ENCODE measurements at places on chromosomes 2 and 18. TPM values are rescaled to one million over a fixed set of nuclear protein-coding genes. Genes with fewer than 3 reads are reported as not detected.
A peak's percentile ranks its signal among the peaks of the same experiment; 100 is the strongest.

Gene ZNF892
- 4.8 TPM for total RNA-seq

Gene CFC1
- not detected for total RNA-seq

Gene EIPR1
- 45.8 TPM for total RNA-seq

Gene ALPP
- 0.27 TPM for total RNA-seq

Gene SULT1C2
- under 0.01 TPM for total RNA-seq

Gene ANKRD30B
- total RNA-seq, result not detected

Gene LANCL1
- total RNA-seq, result 35.0 TPM

DNA sequence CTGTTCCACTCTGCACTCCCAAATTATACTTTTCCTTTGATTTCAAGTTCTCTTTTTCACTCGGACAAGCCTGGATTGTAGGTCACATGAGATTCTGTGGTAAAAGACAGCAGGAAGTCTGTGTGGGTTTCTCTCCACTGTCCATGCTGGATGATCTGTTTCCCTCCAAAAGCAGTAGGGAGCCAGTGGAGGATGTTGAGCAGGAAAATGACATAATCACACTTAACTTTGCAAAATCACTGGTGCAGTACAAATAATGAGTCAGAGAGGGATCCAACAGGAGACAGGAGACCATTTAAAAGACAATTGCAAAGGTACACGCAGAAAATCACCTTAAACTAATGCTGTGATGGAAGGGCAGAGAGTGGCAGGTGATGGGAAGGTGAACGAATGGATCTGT lies 301.3 kb downstream of the ZNF407 start:
- no peak for DNase-seq

- no peak for DNase-seq
Observed at GRCh38 chr2:222745836-222746559, 74.5 kb downstream of the MOGAT1 start.

DNA sequence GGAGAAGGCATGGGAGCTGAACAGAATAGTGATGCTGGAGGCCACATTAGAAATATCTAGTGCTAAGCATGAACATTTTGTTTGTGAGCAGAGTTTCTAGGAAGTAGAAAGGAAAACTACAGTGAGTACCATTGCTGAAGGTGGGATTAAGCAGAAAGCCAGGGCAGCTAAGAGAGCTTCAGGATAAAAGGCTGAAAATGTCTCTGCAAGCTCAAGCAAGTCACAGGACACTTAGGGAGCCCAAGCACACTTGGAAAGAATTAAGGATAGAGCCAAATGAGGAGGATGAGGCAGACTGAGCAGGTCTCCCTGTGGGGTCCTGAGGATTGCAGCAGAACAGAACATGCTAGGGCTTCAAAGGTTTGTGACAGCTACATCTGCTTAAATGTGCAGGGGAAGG lies 80.6 kb upstream of the LYPD1 start:
- no peak for DNase-seq

DNA sequence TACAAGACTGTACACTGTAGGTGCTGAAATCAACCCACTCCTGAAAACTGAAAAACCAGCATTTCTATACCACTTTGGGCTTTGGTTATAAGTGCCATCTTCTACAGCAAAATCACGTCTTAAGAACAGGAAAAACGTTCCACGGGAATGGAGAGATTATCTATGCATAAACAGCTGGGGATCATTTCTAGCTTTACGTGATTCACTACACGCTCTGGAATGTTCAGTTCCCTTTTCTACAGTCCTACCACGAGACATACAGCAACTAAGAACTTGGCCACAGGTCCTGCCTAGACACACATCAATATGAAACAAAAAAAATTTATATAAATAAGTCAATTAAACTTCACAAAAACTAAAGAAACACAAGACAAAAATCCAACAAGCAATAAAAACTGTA lies 3.6 kb downstream of the CXCR4 start:
- peak; percentile 37 for DNase-seq

DNA sequence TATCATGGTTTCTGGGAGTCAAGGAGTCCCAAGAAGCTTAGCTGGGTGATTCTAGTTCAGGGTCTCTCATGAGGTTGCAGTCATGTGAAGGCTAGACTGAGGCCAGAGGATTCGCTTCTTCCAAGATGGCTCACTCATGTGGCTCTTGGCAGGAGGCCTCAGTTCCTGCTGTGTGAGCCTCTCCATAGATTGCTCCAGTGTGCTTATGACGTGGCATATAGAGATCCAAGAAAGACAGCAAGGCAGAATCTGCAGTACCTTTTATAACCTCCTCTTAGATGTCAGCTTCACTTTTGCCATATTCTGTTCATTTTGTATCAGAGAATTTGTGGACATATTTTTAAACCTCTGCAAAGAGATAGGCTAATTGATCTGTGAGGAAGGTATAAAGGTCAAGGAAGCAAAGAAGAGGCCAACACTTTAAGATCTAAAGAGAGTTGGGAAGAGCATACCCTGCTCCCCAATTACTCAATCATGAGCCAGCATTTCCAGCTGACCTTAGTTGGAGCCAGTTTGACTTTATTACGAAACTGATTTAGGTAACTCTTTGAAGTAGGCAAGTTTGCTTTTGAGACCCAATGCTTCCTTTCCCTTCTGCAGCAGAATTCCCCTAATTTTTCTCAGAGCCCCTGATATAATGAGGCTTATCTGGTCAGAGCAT lies 134.7 kb downstream of the EML6 start:
- DNase-seq, result no peak

- DNase-seq, result no peak
Observed at GRCh38 chr2:170446078-170446477, 268.1 kb downstream of the MYO3B start.

DNA sequence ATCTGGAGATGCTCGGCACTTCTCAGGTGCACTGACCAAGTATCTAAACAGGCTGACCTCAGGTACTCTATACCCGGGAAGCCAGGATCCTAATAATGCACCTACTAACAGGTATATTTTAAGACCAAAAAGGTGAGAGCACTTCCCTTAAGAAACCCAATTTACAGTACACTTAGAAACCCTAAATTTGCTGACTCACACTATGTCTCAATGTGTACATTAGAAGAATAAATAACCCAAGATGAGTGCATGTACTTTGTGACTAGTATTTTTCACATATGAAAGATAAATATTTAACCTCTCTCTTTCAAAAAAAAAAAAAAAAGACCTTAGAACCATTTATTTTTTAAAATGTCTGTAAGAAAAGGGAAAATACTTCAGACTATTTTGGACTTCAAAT lies 118.8 kb downstream of the ZNF516 start:
- DNase-seq, result no peak

GRCh38 chr2:48220501-48220900 lies 309.5 kb upstream of the STON1 start:
- DNase-seq, result no peak

DNA sequence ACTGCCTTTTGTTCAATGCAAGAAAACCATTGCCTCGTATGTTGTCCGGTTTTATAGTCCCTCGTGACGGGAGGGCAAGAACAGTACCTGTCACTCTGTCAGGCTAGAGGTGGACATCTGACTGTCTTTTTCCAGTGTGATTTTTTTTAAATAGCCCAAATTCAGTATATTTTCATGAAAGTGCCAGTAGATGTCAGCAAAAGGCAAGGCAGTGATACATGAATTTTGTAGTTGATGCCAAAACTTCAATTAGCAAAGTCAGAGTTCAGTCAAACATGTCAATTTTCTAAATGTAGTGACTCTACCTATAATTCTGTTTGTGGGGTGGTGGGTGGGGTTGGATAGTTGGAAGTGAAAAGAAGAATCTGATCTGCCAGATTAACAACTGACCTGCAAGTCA lies 296.0 kb upstream of the MC4R start:
- no peak for DNase-seq

DNA sequence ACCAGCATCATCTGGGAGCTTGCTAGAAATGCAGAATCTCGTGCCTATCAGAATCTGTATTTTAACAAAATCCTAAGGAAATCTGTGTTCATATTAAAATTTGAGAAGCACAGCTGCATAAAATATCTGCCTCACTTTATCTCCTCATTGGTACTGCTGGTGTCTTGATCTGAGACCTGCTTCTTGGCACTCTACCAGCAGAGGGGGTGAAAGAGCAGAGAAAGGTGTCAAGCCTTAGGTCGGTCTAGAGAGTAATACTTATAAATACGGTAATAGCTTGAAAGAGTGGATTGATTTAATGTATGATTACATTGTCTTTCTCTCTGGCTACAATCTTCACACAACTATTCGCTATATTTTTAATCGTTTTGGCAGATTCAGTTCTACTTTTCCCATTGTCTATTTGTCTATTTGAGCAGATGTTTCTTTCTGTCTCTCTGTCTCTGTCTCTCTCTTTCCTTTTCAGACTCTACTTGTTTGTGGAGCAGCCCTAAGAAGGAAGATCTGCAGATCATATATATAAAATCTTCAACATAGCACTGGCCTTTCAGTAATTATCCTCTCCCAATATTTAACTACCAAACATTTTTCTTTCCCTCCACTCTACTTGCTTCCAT lies 1.7 kb upstream of the GCG start:
- DNase-seq, result peak; percentile 59

GRCh38 chr2:176395273-176395854 lies 126.1 kb downstream of the MTX2 start:
- no peak for DNase-seq

DNA sequence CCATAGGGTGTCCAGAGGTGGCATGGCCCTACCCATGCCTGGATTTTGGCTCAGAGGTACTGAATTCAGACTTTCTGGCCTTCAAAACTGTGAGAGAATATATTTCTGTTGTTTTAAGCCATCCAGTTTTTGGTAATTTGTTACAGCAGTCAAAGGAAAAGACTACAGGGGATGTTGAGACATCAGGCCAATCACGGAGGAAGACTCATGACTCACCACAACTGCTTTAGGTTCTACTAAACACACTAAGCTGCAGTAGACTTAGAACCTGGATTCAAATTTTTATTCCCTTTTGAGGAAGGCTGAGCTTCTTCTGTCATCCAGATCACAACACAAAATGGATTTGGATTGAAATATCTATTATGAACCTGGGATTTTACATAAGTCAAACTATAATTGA lies 12.0 kb upstream of the C2orf66 start:
- DNase-seq, result no peak

- DNase-seq, result no peak
Observed at GRCh38 chr2:8884812-8885211, 47.4 kb upstream of the KIDINS220 start.

DNA sequence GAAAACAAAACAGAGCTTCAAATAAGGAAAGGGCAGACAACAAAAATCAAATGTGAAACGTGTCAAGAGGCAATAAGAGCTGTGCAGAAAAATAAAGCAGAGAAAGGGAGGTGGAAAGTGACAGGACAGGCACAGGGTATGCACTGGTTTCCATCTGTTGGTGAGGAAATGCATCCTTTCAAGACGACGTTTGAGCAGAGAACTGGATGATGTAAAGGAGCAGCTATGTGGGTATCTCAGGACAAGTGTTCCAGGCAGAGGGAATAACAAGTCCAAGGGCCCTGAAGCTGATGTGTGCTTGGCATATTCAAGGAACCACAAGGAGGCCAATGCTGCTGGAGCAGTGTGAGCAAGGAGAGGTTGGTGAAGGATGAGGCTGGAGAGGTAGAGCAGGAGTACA lies 168.9 kb upstream of the SERPINE2 start:
- DNase-seq, result no peak
